ENCODE measurements at places on chromosomes 2 and 18.
A peak's percentile ranks its signal among the peaks of the same experiment; 100 is the strongest.

- DNase-seq = no peak
These were observed 366.9 kb downstream of the OSR1 start for GRCh38 chr2:18991177-18992168.

- no peak for DNase-seq
These were observed 38.8 kb upstream of the OSBPL6 start for GRCh38 chr2:178155524-178155923.

- no peak for DNase-seq
These were observed 17.3 kb downstream of the PHLPP1 start for GRCh38 chr18:62732617-62733016.

DNA sequence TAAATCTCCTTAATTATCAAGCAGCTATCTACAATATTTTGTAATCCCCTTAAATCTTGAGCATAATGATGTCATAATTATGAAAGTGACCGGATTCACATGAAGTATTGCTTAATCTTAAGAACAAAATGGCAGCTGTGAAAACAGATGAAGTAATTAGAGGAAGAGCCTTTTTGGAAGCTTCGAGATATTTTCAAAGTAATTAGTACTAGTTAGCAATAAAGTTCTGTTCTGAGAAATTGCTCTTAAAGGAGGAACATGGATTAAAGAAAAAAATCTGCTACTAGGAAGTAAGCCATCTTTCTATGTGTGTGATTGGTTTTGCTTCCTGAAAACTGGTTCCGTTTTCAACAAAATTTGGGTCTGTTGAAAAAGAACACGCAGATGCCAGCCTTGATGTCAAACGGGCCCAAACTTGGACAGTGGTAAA is 18.3 kb downstream of the CLUL1 start:
- DNase-seq = no peak

DNA sequence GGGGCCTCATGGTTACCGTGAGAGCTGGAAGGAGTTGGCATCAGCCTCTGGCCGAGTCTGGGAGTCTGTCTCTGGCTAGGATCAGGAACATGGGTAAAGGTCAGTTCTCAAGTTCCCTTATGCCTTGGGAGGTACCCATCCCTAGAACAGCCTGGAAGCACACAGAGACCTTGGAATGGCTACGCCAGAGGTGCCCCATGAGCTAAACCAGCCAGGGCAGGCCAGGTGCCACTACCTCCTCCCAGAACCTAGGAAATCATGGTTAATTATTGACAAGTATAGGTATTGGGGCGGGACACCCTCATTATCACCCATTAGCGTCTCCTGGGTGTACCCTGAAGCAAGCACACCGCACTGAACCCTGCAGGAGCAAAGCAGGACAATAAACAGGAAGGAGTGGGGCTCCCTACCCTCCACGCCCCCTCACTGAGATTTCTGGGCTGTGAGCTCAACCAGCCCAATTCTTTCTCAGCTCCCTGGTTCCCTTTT is 3.0 kb upstream of the ASPRV1 start:
- DNase-seq = no peak

DNA sequence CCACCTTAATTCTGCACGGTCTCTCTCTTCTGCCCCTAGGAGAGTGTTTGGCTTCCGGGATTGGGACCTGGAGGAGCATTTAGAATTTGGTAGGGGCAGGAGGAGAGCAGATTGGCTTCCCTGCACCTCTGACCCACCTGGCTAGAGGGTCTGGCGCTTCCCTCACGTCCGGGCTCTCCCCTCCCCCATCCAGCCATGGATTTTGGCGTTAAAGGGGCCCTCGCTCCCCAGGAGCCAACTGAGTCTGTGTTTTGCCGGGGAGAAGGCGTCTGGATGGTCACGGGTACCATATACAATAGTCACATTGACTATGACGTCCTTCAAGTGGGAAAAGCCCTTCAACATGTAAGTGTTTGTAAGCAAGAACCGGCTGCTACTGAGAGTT is 6.6 kb downstream of the HOXD3 start:
- no peak for DNase-seq

DNA sequence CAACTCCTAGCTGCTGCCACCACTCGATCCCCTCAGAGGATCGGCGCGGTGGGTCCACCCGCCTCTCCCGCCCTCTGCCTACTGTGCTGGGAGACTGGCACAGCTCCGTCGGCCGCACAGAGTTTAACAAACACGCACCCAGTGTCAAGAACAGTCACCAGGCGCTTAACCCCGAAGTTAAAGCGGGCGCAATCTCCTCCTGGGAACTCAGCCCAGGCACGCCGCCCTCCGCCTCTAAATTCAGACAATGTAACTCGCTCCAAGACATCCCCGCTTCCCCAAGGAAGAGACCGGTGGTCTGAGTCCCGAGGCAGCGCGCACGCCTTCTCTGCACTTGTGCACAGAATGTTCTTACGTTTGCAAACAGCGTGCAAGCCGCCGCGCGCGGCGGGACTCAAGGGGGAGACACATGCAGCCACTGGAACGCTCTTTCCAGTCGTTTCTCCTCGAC is 533 bp downstream of the CXCR4 start:
- DNase-seq = peak; percentile 79

- peak; percentile 96 for DNase-seq
These were observed 6.5 kb upstream of the CAPN10 start for GRCh38 chr2:240579771-240580614.

- peak; percentile 18 for DNase-seq
These were observed 522.8 kb downstream of the MBD2 start for GRCh38 chr18:53701697-53702096.

DNA sequence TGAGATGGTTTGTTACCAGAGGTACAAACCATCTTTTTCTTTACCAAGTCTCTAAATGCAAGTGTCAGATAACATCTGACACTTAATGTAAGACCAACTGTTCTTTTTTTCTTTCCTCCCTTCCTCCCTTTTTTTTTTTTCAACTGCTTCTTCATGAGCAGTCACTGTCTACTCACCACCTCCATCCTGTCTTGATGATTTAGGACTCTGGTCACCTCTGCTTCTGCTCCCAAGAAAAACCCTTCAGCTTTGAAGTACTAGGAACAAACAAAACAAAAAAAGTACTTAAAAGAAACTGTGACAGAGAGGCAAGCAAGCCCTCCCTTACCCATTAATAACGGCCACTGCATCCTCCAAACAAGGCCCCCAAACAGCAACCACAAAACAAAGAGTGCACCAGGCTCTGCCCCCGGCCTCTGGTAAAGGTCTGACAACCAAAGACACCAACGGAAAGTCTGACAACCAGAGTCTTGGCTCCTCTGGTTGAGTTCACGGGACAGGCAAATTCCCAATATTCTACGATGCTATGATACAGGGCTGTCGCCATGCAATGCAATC is 141.0 kb downstream of the ARL4C start:
- DNase-seq = no peak

DNA sequence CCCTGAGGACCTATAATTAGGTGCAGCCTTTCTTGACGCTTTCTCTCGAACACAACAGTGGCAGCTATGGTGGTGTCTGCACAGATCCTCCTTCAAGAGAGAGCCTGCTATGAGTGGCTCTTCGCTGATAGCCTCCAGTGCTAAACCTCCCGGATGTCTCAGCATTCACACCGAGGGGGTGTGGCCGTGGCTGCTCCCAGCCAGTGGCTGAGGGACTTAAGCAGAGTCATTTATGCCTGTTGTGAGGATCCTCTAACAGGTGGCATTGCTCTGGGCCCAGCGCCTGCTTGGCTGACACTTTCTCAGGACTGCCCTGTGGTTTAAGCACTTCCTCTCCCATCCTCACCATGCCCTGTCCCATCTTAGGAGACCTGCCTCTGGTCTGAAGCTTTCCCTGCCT is 592.0 kb upstream of the LRRTM1 start:
- peak; percentile 4 for DNase-seq

DNA sequence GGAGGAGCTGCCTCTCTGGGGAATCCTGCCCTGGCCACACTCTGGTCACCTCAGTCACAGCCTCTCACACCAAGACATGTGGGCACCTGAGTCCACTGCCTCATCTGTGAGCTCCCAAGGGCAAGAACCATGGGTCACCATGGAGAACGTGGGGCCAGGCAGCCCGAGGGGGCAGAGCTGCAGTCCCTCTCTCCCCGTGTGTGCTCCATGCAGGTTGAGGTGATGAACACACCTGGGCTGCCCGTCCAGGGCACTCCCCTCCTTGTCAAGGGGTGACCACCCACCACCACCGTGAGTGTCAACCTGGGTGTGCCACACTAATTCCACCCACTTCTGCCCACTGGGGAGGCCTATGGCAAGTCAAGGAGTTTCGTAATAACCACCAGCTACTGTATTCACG is 159.6 kb upstream of the RAB6C start:
- no peak for DNase-seq

DNA sequence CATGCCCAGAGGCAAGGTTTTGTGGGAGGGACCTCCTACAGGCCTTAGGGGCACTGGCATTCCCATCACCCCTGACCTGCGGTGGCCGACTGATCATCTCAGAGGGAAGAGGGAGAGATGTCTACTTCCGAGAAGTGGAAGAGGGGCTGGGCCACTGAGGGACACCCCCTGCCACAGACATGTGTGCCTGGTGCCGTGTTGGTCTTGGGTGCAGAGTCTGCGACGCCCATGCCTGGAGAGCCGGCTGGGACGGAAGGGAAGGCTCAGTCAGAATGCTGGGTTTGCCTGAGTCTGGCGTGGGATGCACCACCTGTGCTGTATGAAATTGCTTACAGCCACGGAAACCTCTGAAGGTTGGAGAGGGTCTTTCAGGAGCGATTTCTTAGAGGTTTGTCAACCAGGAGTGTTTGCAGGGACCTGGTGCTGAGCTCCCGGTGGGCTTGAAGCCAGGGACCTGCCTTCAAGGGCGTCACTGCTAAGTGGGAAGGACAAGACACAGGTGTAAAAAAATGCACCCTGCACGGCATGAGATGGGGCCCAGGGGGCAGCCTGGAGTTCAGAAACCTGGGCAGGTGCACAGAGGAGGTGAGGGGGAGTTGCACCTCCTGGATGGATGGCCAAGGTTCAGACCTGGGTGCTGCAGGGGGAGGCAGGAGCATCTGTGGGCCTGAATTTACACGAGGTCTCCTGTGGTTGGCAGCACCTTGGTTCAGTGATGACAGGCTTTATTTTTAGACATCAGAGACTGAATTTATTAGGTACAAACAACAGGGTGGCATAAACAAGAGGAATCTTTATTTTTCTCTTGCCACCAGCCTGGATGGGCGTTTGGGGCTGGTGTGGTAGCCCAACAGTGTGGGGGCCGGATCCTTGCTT is 100.3 kb downstream of the CTIF start:
- no peak for DNase-seq

DNA sequence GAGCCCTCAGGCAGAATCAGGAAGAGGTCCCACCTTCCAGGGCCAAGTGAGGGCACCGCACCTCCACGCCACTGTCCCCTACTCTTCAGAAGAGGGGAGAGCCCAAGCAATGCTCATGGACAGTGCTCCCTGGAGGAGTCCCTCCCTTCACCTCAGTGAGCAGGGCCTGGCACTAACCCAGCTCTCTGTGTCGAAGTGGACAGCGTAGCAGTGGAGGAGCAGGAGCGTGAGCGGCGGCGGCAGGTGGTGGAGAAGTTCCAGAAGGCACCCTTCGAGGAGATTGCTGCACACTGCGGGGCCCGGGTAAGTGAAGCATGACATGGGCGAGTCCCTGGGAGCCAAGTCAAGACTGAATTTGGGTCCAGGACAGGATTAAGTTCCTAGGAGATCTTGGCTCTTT is 16.7 kb downstream of the POMC start:
- no peak for DNase-seq

DNA sequence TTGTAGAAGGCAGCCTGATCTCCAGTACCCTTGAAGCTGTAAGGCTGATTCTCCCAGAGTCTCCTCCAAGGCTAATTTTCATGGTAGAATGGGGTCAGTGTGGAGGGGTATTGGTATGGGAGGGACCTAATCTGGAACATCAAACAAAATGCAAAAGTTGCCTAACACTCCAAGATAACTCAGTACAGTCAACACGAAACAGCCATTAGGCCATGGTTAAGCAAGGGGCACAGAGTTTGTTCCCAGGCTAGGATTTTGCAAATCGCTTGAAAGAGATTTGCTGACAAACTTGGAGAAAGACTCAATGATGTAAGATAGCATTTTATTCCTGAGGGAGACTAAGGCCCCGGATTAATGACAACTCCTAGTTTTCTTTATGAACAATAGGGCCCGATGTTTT is 5.4 kb downstream of the PID1 start:
- DNase-seq = no peak

DNA sequence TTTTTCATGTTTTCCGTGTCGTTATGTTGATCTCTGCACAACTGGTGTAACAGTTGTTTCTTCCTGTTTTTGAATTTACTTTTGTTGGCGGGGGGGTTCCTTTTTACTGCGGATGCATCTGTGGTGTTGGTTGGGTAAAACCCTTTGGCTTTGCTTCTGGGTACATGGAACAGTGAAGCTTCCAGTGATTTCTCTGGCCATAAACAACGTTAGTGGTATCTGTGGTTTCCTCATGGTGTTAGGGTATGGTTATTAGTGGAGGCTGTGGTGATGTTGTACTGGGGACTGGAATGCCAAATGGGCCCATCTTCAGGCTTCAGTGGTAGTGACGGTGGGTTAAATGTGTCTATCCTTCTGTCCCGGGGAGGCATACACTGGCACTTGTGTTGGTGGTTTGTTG is 285.4 kb upstream of the ZNF804A start:
- DNase-seq = no peak

- no peak for DNase-seq
These were observed 46.4 kb upstream of the NPAS2 start for GRCh38 chr2:100773538-100773937.

DNA sequence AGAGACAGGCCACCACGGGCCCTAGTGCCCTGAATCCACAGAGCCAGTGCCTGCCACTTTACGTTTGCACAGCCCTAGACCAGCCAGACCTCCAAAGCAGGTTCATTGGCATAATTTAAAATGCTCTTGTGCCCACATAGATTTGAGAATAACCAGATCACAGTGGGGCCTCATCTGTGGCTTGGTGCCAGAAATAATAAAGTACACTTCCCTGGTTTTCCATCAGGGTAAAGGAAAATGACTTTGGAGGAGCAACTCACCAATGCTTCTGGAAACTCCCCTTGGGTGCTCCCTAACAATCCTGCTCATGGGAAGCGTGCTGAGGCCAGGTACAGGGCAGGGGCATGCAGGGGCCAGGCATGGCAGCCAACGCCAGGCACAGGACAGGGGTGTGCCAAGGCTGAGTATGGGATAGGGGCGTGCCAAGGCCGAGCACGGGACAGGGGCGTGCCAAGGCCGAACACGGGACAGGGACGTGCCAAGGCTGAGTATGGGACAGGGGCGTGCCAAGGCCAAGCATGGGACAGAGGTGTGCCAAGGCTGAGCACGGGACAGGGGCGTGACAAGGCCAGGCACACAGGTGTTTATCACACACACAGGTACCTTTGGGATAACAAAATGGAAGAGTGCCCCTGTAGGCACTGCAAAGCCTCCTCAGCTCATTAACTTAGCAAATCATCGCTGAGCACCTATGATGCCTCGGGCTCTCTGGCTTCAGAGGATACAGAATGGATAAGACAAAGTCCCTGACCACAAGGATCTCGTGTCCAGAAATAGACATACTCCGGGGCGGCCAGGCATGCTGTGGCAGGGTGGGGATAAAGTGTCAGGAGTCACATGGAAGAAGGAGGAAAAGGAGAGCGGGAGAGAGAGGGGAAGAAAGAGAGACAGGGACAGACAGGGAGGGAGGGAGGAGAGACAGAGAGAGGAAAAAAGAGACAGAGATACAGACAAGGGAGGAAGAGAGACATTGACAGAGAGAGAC is 334.7 kb downstream of the EIPR1 start:
- DNase-seq = no peak

GRCh38 chr18:6504605-6505497 is 90.1 kb upstream of the L3MBTL4 start:
- DNase-seq = no peak

GRCh38 chr18:9910661-9911060 is 3.2 kb upstream of the VAPA start:
- DNase-seq = no peak
